ENCODE measurements at places on chromosomes 1 and 21. TPM values are rescaled to one million over a fixed set of nuclear protein-coding genes. Genes with fewer than 3 reads are reported as not detected.

The TRIM17 gene
- total RNA-seq = 1.8 TPM

The ANXA9 gene
- not detected for total RNA-seq

The LRP8 gene
- total RNA-seq = 4.4 TPM

The IL6R gene
- total RNA-seq = 12.4 TPM

The CACNA1E gene
- not detected for total RNA-seq

The OR2T11 gene
- total RNA-seq = not detected

The TCHH gene
- not detected for total RNA-seq

The RHD gene
- total RNA-seq = not detected

The AADACL4 gene
- total RNA-seq = not detected

DNA sequence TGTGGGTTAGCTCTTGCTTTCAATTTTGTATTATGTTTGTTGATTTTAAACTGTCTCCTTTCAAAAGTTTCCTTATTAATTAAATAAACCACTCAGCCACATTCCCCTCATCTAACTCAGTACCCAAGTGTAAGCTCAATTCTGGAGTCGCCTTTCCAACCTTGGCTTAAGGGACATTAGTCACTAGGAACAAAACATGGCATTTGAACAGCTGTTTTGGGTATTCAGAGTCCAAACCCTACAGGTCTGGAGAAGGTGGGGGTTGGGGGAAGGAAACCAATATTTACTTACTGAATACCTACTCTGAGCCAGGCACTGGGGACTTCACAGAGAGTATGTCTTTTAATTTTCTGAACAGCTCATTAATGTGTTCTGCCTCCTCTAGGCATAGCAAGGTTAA lies 117.2 kb upstream of the JUN start:
- no peaks in the 10 kb centered on the region for H3K27me3 ChIP-seq
- H3K4me3 ChIP-seq = no peak overlapping the region
- H3K36me3 ChIP-seq = no peaks in the 10 kb centered on the region

- DNase-seq = no peak
- no peaks in the 10 kb centered on the region for H3K27me3 ChIP-seq
- no peaks in the 10 kb centered on the region for H3K36me3 ChIP-seq
- H3K4me3 ChIP-seq = no peak overlapping the region
These were observed 454.4 kb upstream of the ADGRL4 start for GRCh38 chr1:79460773-79461436.

DNA sequence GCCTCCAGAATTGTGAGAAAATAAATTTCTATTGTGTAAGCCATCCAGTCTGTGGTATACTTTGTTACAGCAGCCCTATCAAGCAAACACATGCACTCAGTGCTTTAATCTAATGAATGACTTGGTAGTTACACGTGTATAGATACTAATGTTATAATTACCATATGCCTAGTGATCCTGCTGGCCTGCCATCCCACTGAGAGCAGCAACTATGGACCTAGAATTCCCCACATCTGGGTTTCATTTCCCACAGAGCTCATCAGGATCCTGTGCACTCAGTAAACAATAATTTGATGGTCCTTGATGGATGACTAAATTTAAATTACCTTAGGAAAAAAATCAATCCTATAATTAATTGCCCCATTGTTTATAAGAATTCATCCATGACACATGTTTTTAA lies 86.5 kb upstream of the RGS1 start:
- no peak overlapping the region for H3K4me3 ChIP-seq
- peaks cover 50% of the 10 kb centered on the region for H3K4me1 ChIP-seq
- no peak for DNase-seq
- no peaks in the 10 kb centered on the region for H3K27me3 ChIP-seq

GRCh38 chr1:39608921-39609320 lies 30.5 kb downstream of the HEYL start:
- peaks cover 5% of the 10 kb centered on the region for H3K4me1 ChIP-seq
- no peak for DNase-seq
- H3K36me3 ChIP-seq = no peaks in the 10 kb centered on the region
- H3K27me3 ChIP-seq = peaks cover 4% of the 10 kb centered on the region
- H3K4me3 ChIP-seq = no peak overlapping the region

- H3K36me3 ChIP-seq = no peaks in the 10 kb centered on the region
- H3K27ac ChIP-seq = no peak overlapping the region
- no peak overlapping the region for H3K4me3 ChIP-seq
These were observed 161.6 kb upstream of the KLHDC7A start for GRCh38 chr1:18319099-18319498.

GRCh38 chr1:23370330-23370708 lies 683 bp upstream of the ZNF436 start:
- H3K27ac ChIP-seq = peak overlapping the region; percentile 98
- no peak for DNase-seq
- H3K4me1 ChIP-seq = peaks cover 42% of the 10 kb centered on the region
- H3K36me3 ChIP-seq = peaks cover 21% of the 10 kb centered on the region

- peaks cover 3% of the 10 kb centered on the region for H3K4me1 ChIP-seq
- no peak for DNase-seq
- no peak overlapping the region for H3K27ac ChIP-seq
- H3K4me3 ChIP-seq = no peak overlapping the region
These were observed 79.0 kb upstream of the JUN start for GRCh38 chr1:58862728-58863385.

DNA sequence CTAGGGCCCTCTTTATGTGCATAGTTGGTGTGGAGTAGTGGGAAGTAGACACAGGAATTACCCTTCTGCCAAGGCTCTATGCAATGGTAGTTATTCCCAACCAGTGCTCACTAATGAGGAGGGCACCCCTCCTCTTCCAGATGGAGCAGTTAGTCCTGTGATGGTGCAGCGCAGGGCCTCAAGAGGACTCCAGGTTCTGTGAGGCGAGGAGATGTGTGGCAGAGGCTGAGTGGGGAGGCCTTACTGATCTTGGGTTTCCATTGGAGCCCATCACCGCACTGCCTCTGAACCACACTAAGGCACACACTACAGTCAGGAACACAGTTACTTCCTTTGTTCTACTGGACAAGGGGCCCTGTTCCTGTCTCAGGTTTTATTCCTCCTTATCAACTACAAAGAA lies 122.5 kb upstream of the POU3F1 start:
- no peak overlapping the region for H3K4me3 ChIP-seq
- no peak overlapping the region for H3K27ac ChIP-seq
- H3K4me1 ChIP-seq = no peaks in the 10 kb centered on the region
- DNase-seq = no peak

- no peak overlapping the region for H3K27ac ChIP-seq
- H3K4me1 ChIP-seq = peaks cover 44% of the 10 kb centered on the region
- H3K27me3 ChIP-seq = peaks cover 4% of the 10 kb centered on the region
- no peaks in the 10 kb centered on the region for H3K36me3 ChIP-seq
- DNase-seq = no peak
These were observed 149.8 kb downstream of the ETS2 start for GRCh38 chr21:38955495-38955894.

GRCh38 chr1:47934243-47934805 lies 62.9 kb downstream of the TRABD2B start:
- no peak for DNase-seq
- no peaks in the 10 kb centered on the region for H3K36me3 ChIP-seq
- H3K27me3 ChIP-seq = peaks cover 15% of the 10 kb centered on the region
- no peak overlapping the region for H3K27ac ChIP-seq
- no peaks in the 10 kb centered on the region for H3K4me1 ChIP-seq

GRCh38 chr1:213366141-213366831 lies 315.2 kb downstream of the RPS6KC1 start:
- H3K4me3 ChIP-seq = no peak overlapping the region
- H3K27me3 ChIP-seq = no peaks in the 10 kb centered on the region
- H3K4me1 ChIP-seq = no peaks in the 10 kb centered on the region
- H3K27ac ChIP-seq = no peak overlapping the region
- H3K36me3 ChIP-seq = no peaks in the 10 kb centered on the region

- no peak overlapping the region for H3K27ac ChIP-seq
- H3K4me3 ChIP-seq = no peak overlapping the region
- H3K4me1 ChIP-seq = peaks cover 9% of the 10 kb centered on the region
- peaks cover 46% of the 10 kb centered on the region for H3K36me3 ChIP-seq
- no peak for DNase-seq
These were observed 6.3 kb downstream of the MIA3 start for GRCh38 chr1:222624214-222624613.
